Right renal cortex interstitium (tissue), 3 donors: ENCODE measurements at places on chromosomes 12 and 14. TPM values are rescaled to one million over a fixed set of nuclear protein-coding genes. Genes with fewer than 3 reads are reported as not detected.

The RNU4-1 gene
- polyA plus RNA-seq: not detected

- no peak for DNase-seq
Observed at GRCh38 chr12:57745485-57745881, 644 bp downstream of the TSPAN31 start.

GRCh38 chr12:120579179-120579578 lies 2.0 kb downstream of the POP5 start:
- DNase-seq: no peak

DNA sequence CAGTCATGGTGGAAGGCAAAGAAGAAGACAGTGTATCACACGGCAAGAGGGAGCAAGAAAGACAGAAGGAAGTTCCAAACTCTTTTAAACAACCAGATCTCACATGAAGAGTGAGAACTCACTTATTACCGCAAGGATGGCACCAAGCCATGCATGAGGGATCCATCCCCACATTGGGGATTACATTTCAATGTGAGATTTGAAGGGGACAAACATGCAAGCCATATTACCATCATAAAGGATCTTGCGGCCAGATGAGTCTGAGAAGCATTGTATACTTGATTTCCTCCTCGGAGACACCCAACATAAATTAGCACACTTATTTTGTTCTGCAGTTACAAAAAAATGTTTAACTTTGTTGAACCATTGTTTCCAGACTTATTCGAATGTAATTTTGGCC lies 66.5 kb downstream of the TBK1 start:
- DNase-seq: no peak

DNA sequence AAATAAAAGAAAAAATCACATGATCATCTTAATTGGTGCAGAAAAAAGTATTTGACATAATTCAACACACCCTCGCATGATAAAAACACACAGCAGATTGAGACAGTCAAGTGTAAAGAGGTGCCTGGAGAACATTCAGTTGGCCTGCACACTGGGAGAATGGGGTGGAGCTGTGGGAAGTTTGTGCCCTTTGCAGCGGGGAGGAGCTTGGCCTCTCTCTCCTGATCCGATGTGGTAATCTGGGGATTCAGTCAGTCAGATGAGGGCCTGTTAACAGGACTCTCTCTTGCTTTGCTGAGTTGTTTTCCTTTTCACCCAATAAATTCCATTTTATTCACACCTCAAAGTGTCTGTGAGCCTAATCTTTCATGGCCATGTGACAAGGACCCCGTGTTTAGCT lies 5.9 kb downstream of the SERPINA6 start:
- DNase-seq: no peak

DNA sequence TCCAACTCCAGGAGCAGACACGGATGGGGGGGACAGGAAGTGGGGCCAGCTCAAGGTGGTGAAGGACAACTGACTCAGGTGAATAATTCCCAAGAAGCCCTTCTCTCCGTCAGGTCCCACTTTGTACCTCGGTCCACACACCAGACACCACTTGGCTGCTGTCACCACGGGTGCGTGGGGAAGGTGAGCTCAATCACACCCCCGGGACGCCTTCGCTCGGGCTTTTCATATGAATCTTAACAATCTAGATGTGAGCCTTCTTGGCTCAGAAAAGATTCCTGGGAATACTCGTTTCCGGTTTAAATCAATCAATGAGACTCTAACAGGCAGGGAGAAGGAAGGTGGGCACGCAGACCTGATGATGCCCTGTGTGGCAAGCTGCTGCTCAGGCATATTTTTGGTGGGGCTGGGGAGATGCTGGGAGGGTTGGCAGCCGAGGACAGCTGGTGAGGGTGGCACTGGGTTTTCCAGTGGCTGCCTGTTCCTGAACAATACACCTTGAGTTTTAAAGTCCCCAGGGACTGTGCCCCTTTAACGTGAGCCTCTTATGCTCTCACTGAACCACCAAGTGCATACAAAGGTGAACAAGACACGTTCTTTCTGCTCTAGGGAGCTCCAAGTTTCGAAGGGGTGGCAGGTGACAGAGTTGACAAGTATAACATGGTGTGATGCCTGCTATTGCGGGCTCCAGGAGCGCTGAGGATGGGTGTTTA lies 5.1 kb downstream of the TESC start:
- DNase-seq: no peak

DNA sequence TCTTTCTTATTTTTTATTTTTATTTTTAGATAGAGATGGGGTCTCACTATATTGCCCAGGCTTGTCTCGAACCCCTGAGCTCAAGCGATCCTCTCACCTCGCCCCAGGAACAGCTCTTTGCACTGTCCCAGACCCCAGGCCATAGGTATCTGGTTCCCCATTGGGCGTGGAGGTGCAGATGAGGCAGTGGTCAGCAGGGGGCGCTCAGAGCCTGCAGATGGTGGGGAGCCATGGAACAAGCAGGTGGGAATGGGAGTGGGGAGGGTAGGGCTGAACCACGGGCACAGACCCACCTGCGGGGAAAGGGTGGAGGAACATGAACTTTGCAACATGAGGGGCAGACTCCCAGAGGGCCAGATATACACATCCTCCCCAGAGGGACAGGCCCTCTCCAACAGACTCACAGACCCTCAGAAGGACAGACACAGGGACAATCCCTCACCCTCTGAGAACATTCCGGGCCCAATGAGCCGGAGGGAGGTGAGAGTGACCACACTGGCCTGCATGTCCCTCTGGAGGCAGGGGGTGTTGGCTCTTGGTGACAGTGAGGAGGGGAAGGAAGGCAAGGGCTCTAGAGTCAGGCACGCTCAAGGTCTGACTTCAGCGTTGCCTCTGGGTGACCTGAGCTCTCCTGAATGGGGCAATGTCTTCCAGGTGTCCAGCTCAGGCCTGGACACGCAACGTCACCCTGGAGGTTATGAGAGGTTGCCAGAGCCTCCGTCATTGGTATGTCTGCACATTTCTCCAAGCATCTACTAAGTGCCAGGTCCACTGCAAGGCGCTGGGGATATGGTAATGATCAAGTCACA lies 34.9 kb downstream of the KRT80 start:
- DNase-seq: no peak

DNA sequence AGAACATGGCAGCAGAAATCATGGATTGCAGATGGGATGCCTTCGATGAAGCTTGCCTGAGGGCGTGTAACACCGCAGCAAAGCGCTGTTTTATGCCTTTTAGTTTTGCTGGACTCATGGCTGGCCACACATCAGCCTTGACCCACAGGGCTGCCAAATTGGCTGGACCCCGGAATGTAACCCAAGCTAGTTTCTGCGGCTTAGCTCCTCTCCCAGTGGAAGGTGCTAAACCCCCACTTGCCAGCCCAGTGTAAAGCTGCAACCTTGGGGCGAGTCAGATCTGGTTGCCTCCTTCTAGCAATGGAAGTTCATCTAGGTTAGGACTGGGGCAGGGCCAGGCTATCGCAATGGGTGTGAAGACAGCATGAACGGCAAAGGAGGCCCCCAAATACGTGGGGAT lies 38.3 kb downstream of the MEG3 start:
- no peak for DNase-seq

The AGAP2 gene
- 1.2 TPM for polyA plus RNA-seq

The GPX2 gene
- 0.22 TPM for polyA plus RNA-seq
